ENCODE measurements at places on chromosomes 6 and 20. TPM values are rescaled to one million over a fixed set of nuclear protein-coding genes. Genes with fewer than 3 reads are reported as not detected.

The PLEKHG1 gene
- total RNA-seq, result under 0.01 TPM

The ZSCAN23 gene
- total RNA-seq, result 2.0 TPM

The MARCKS gene
- 103 TPM for total RNA-seq

The ABHD16A gene
- total RNA-seq, result 58.9 TPM

The LINC00237 gene
- total RNA-seq, result not detected

The ARMC12 gene
- total RNA-seq, result 0.16 TPM

The CLIC1 gene
- 257 TPM for total RNA-seq

The OR12D3 gene
- total RNA-seq, result not detected
